NCI-H146 (cell line): ENCODE measurements at places on chromosomes 7 and 10.

DNA sequence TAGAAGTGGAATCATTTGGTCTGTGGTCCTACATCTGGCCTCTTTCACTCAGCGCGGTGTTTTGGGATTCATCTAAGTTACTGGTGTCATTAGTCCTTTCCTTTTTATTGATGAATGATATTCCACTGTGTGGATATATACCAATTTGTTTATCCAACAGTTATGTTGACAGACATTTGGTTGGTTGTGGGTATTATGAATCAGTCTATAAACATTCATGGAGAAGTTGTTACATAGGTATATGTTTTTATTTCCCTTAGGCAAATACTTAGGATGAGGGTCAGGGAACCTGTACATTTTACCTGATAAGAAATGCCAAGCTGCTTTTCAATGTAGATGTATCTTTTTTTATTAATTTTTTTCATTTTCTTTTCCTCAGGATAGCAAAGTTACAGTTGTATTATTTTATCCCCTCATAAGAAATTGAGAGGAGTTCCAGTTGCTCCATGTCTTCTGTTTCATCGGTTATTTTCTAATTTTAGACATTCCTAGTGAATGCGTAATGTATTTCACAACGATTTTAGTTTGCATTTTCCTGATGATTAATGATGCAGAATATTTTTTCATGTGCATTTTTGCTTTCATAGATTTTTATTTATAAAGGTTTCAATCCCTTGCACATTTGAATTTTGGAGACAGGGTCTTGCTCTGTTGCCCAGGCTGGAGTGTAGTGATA, 203.8 kb upstream of the SH2B2 start:
- DNase-seq: no peak

GRCh38 chr7:5408777-5409176, 14.9 kb downstream of the TNRC18 start:
- DNase-seq: no peak

GRCh38 chr7:80631421-80631820, 7.0 kb upstream of the CD36 start:
- DNase-seq: no peak

- DNase-seq: no peak
Measured at GRCh38 chr10:120505866-120506265, 48.8 kb downstream of the PLPP4 start.

DNA sequence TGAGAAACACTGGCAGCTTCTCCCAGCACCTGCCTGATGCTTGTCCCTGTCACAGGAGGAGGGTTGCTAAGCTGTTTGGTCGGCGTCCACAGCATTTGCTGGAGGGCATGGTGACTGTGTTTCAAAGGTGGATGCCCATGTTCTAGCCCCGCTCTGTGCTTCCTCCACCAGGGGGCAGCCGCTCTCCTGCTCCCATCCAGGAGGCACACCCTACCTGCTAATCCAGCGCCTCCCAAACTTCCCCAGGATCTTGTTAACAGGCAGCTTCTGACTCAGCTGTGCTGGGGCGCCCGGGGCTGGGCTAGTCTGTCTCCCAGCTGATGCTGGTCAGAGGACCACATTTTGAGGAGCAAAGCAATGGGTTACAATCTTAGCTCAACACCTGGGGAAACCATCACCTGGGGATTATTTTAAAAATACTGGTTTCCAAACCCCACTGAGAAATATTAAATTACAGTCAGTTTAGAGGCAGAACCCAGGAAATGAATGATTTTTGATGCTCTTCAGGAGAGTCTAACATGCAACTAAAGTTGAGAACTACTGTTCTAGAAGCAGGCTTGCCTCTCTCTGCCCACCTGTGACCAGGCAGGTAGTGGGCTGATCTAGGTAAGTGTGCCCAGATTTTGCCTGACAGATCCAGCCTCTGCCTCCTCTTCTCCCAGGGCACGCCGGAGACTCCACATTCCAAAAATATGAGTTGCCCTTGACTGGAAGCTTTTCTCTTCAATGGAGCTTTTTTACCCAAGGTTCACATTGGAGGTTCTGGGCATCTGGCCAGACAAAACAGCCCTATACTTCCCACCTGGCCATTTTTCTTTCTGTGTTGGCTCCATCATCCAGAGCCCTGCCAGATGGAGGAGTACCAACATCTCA, 92.7 kb upstream of the GPR26 start:
- DNase-seq: peak; percentile 81

- DNase-seq: no peak
Measured at GRCh38 chr10:5800782-5801181, 12.5 kb downstream of the GDI2 start.

- DNase-seq: no peak
Measured at GRCh38 chr7:149828357-149829309, 9.5 kb upstream of the ZNF862 start.

DNA sequence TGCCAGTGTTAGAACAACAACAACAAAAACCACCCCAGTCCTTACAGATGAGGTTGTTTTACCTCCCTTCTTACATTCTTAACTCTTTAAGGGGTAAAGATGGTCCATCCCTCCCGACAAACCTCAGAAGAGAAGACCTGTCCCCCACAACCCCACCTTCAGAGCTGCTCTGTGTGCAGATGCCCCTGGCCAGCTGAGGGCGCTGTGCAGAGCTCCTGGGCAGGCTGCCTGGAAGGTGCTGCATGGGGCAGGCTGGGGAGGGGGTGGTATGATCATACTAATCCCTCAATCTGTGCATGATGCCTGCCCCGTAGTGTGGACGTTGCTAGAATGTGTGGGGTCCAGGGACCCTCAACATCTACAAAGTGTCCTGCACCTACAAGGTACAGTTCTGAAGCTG, 387.1 kb downstream of the INHBA start:
- no peak for DNase-seq

DNA sequence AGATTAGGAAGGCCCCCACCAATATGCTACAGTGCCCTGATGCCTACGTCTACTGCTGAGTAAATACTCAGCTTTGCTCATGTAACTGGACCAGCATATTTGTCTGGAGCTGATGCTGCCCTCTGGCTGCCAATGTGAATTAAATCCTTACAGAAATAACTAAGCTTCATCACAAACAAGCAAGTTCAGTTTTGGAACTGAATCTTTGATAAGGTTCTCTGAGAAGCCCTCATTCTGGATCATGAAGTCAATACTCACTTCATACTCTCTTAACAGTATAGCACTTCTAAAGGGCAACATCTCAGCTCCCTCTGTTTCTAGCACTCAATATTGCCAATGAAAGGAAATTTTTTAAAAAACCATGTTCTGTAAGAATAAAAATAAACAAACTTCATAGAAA, 246.7 kb downstream of the ETV1 start:
- DNase-seq: peak; percentile 63

GRCh38 chr7:35253710-35254495, at the start of gene TBX20:
Gene TBX20 (minus strand): TSS chr7:35254100. CDS start chr7:35253620, 480 bp downstream.
- DNase-seq: no peak
